ENCODE measurements at places on chromosomes 2 and 18.

DNA sequence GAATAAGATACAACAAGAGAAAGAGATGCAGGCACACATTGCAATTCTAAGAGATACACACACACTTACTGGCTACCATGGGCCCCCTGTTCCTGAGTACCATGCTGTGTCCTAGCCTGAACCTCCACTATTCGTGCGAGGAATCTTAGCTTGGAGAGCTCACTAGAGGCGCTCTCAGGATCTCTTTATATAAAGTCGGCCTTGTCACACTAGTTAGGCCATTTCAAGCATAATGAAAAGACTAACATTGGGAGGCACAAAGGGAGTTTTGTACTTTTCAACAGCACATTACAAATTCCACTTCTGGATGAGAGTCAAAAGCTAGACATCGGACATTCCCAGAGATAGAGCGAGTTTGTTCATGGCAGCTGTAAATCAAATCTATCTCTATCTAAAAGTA is 365.2 kb downstream of the DSEL start:
- no peak for DNase-seq

GRCh38 chr18:12651651-12652050 is 6.3 kb downstream of the SPIRE1 start:
- DNase-seq = no peak

DNA sequence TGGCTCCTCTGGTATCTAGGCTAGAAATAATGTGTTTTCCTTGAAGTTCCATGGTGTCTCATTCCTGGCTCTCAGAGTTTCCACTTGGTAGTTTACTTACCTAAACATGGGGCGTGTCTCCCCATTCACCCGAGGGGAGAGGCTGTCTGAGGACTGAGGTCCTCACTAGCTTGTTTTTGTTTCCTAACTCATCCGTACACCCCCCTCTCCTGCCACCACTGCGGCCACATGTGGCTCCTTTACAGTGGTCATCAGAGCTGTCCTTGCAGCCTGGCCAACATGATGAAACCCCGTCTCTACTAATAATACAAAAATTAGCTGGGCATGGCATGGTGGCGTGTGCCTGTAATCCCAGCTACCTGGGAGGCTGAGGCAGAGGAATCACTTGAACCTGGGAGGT is 106.0 kb downstream of the ASAP2 start:
- no peak for DNase-seq

DNA sequence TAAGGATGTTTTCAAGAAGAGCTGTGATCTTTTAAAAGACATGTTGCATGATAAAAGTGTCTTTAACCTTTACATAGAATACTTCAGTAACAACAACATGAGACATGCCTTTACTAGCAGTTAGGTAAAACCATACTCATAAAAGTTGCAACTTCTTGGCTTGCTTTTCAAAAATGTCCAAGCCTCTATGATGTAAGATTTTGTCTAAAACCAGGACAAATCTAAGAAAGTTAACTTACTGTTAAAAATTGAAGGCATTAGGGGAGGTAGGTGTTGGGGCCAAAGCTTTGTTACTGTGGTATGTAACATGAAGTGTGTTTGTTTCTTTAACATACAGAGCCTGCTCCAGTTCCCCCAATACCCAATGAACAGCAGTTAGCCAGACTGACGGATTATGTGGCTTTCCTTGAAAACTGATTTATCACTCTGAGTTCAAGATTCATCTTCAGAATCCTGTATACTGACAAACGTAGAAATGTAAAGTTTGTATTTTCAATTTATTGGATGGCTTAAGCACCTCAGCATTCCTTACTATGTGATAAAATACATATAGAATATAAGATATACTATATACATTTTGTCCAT is 11.7 kb downstream of the COPS8 start:
- no peak for DNase-seq

GRCh38 chr2:236302555-236302954 is 38.3 kb upstream of the ASB18 start:
- no peak for DNase-seq

GRCh38 chr2:160322320-160322719 is 122.2 kb upstream of the ITGB6 start:
- no peak for DNase-seq

DNA sequence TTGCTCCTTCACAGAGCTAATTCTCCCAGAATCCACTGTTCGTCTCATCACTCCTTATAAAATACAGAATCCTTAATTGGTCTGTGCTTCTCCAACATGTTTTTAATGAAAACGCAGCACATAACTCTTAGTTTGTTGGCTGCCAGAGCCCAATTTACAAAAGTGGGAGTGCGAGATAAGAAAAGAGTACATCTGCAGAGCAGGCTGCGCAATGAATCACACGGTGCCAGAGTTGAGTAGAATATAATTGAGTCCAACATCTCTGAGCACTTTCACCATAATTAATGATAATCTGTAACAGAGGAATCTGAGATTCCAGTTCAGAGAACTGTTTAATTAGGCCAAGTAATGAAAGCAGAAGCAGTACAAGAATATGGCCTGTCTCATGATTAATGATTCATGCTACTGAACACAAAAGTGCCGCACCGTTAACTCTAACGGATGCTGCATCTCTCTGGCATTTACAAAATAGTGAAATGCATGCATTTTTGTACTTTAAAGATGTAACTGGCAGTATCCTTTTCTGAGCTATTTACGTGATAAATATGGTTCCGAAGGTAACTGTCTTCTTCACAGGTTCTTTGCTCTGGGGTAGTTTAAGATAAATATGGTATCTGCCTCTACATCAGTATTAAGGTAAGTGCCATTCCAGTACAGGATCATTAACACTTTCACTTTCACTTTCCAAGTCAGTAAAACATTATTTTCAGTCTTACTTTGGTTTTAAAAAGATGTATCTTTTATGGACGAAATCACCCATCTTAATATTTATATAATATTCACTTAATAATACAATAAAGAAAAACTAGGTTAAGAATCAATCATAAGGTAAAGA is 785.6 kb downstream of the NR4A2 start:
- DNase-seq = no peak

- no peak for DNase-seq
Observed at GRCh38 chr2:68762100-68762499, 27.5 kb downstream of the ARHGAP25 start.

DNA sequence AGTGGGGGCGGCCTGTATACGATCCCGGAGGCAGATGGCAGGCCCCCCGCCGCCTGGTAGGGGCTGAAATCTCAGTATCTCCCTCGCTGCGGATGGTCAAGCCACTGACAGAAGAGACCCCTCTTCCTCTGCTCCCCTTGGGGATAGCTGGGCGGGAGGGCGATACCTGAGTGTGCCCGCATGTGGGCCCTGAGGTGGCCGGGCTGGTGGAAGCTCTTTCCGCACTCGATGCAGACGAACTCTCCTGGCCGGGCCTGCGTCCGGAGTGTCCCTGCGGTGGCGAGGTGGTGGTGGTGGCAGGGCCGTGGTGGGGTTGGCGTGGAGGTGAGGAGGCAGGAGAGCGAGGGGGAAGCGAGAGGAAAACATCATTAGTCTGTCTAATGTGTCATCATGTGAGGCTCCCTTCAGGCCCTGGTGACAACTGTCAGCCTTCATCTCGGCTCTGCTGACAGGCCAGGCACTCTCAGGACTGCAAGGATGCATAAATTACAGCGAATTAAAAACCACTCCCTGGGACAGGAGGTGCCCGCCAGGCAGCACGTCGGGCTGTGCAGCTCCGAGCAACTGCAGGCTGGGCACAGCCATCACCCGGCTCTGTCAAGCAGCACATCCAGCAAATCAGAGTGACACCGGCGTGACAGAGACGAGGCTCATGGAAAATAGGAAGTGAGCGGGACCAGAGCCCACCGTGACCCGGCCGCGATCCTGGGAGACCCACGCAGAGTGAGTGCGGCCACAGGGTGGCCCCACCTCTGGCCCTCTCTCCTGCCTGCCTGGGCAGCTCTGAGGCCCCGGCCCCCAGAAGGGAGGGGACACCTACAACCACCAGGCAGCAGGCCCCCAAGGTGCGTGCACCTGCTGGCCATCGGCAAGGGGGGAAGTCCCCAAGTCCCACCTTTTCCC is 123.5 kb downstream of the ZNF516 start:
- no peak for DNase-seq

GRCh38 chr2:65608916-65609315 is 176.5 kb upstream of the SPRED2 start:
- DNase-seq = no peak

GRCh38 chr18:21703241-21703820 is 1.2 kb downstream of the ABHD3 start:
- DNase-seq = no peak

- DNase-seq = no peak
Observed at GRCh38 chr18:48521723-48522122, 17.1 kb upstream of the CTIF start.

DNA sequence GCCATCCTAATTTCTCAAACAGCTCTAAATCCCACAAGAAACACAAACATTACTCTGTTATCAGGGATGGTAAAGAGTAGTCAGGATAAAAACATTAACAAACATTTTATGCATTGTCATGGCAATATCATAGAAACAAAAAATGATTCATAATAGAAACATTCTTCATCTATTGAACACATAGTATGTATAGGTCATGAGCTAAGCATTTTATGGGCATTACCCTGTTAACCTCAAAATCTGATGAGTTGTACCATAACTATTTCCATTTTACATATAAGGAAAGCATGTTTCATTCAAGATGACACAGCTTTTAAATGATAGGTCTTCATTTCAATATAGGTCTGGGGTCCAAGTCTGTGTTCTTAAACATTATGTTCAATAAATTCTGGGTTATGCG is 344.9 kb downstream of the RND3 start:
- DNase-seq = no peak

DNA sequence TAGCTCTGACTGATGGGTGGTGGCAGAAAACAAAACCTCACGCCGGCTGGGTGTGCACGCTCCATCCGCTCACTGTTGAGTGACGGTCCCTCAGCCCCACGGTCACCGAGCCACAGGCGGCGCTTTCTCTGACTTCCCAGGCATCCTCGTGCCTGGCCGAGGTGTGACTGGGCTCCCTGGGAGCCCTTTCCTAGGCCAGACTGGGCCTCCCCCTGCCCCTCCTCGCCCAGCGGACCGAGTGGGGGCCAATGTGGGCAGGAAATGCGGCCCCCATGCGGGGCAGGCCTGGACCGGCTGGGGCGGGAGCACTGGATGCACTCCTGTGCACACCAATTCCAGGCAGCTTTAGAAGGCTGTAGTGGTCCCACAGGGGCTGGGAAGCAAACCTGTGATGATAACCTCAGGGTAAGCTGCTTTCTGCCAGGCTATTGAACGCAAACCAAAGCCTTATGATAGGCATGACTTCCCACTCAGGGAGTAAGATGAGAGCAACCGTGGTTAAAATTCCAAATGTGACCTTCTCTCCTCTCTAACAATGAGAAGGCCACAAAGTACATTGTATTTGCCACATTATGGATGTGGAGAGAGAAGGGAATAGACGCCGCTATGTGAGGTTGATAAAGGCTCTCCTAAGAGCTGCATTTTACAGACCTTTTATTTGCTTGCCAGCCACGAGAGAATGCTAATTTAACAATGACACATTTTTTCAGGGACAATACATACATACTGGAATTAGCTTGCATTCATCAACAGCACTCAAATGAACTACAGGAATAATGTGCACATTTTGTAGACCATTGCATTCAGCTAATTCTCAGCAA is 83.9 kb upstream of the PGAP1 start:
- no peak for DNase-seq

DNA sequence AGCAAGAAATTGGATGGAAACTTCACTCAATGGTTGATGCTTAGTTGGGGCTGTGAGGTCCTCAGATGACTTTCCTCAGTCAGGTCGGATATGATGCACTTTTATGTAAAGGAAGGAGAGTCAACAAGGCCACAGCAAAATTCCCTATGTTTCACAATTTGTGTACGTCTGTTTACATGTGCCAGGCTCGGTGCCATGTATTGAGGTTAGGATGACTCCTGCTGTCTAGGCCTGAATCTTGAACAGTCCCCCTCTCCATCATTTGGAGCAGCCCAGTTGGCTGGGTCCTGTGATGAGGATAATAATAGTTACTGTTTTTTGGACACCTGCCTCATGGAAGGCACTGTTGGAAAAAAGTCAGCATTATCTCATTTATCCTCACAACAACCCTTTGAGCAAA is 43.1 kb downstream of the VSNL1 start:
- DNase-seq = no peak

DNA sequence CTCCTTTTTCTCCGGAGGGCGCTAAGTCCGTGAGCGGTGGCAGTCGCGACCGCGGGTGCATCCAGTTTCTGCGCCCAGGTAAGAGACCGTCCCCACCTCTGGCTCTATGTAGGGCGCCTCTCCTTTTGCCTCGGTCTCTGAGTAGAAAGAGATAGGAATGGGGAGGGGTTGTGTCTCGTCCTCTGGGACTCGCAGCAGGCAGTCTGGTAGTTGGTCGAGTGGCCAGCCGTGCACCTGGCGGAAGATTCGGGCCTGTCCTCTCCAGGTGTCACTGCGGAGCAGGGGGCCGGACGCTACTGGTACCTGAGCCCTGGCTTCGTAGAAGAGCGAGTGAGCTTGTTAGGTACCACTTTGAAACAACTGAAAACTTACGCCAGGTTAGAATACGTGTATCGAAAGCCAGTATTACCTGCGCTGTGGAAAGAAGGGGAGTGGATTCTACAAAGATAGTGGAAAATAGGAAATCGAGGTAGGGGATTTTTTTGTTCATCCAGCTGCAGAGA is 403 bp downstream of the MAP2 start:
- DNase-seq = no peak

GRCh38 chr2:46555646-46556234 is 76.4 kb downstream of the TMEM247 start:
- no peak for DNase-seq

DNA sequence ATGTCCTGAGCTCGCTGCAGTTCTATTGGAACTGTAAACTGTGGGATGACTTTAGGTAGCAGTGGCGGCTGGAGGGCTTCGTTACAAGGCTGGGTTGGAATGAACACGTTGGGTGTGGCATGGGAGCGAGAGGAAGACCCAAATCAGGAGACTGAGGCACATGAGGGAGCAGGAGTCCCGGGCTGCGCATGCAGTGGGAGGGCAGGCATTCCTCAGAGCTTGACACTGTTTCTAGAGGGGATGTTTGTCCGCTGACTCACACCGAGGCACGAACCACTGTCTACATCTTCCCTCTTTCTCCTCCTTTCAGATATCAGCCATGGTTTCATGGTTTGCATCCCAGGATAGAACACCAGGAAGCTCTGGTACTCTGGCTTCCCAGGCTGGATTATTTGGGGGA is 40.6 kb upstream of the LAMA1 start:
- no peak for DNase-seq

GRCh38 chr2:157897106-157897971 is 21.2 kb upstream of the ACVR1 start:
- DNase-seq = no peak

DNA sequence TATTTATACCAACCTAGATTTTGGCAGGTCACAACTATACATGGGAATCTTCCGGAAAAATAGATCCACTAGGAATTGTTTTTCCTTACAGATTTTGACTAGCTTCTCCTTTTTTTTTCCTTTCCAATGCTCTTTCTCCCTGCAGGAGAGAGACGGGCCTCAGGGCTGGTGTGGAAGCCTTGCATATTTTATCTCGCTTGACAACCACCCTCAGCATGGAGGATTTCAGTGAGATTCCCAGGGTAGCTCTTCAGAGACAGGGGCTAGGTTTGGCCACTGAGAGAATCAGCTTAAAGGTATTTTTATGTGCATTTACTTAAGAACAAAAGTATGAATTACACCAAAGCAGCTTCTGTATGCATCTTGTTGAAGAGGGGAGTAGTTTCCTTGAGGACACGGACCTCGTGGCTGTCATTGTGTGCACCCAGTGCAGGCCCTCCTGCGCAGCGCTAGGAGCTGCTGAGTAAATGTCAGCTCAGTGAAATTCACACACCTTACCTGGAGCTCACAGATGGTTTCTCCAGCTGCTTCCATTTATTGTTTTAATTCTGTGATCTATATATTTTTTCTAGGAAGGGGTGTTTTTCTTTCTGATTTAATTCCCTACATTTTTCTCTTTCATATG is 54.4 kb downstream of the TRAPPC12 start:
- DNase-seq = no peak

- DNase-seq = no peak
Observed at GRCh38 chr2:213220967-213221603, 63.2 kb upstream of the SPAG16 start.

Data from CMK (cell line).